Esophagus muscularis mucosa (tissue), 4 donors: ENCODE measurements at places on chromosomes 7 and 10. TPM values are rescaled to one million over a fixed set of nuclear protein-coding genes. Genes with fewer than 3 reads are reported as not detected.

- DNase-seq = no peak
Measured at GRCh38 chr10:95181726-95182125, 12.3 kb upstream of the ACSM6 start.

GRCh38 chr10:120184547-120185337, 272.3 kb upstream of the PLPP4 start:
- DNase-seq = no peak

DNA sequence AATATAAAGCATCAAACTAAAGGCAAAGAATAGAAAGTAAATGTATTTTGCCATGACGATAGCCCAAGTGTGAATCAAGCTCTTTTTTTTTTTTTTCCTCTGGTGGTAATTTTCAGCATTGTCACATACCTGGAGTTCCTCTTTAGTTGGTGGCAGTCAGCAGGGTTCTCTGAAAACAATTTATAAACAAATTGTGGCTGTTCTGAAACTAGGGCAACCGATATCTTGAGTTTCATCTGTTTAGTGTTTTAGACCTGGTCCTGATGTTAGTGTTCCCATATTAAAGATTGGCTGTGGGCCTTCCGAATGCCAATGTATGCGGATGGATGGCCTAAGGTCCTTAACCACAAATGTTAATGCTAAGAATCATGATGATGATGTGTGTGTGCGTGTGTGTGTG, 713.1 kb downstream of the GATA3 start:
- DNase-seq = no peak

- no peak for DNase-seq
Measured at GRCh38 chr7:32905175-32905662, 13.7 kb upstream of the KBTBD2 start.

- DNase-seq = no peak
Measured at GRCh38 chr10:36224431-36224985, 582.4 kb upstream of the FZD8 start.

The GRB10 gene
- total RNA-seq = 54.0 TPM

The POT1 gene
- total RNA-seq = 31.6 TPM

The TUBB8 gene
- total RNA-seq = not detected
